ENCODE measurements at places on chromosomes 3 and 15.

DNA sequence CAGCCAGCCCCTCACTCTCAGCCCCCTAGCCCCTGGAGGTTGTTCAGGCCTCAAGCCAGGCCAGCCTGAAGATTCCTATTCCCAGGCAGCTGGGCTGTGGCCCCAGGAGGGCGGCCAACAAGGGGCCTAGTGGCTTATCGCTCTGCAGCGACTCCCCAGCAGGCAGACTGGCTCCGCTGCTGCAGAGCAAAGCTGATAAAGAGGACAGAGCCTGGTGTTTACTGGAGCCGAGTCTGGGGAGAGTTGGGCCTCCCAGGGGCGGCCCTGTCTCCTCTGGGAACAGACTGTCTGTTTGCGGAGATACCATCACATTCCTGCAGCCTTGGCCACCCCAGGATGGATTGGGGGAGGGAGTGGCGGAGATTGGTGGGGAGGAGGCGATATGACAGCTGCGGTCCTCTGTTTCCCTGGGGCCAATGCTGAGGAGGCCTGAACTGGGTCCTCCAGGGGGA, 22.4 kb upstream of the SMAD6 start:
- DNase-seq = no peak

DNA sequence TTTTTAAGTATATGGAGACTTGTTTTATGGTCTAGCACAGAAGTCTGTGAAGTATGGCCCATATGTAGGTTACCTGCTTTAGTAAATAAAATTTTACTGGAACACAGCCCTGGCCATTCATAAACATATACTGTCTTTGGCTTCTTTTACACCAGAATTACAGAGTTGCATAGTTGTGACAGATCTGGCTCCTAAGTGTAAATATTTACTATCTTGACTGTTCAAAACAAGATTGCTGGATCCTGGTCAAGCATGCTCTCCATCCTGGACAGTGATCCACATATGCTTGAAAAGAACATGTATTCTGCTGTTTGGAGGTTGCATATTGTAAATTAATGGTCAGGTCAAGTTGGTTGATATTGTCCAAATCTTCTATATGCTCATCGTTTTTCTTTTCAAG, 57.9 kb downstream of the STT3B start:
- no peak for DNase-seq

DNA sequence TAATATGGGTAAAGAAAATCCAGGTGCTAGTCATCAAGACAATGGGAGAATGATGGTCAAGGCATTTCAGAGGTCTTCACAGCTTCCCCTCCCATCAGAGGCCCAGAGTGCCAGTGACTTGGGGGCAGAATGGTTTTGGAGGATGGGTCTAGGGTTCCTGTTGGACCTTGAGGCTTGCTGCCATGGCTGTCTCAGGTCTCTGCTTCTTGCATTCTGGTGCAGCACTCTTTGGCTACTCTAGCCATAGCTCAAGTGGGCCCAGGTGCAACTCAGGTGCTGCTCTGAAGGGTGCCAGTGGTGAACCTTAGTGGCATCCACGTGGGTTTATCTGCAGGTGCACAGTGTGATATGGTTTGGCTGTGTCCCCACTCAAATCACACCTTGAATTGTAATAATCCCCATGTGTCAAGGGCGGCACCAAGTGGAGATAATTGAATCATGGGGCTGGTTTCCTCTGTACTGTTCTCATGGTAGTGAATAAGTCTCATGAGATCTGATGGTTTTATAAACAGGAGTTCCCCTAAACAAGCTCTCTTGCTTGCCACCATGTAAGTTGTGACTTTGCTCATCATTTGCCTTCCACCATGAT, 48.5 kb upstream of the PEX5L start:
- DNase-seq = no peak

DNA sequence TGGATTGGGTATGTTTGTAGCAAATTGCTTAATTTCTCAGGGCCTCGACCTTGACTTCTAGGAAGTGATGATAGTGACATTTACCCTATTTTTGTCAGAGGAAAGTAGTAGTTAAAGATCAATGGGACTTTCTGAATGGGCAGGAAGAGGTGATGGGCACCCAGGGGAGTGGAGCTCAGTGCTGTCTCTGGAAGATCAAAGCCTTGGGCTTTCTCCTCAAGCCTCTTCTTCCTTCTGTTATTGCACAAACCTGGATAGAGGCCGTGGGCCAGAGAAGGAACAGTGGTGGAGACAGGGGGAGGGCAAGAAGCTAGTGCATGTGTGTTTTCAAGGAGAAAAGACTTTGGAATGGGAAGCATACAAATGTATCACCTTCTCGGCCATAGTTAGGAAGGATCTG, 44.9 kb upstream of the EOMES start:
- no peak for DNase-seq

- DNase-seq = no peak
These were observed 14.3 kb downstream of the ALDH1A3 start for GRCh38 chr15:100893964-100894295.

- DNase-seq = no peak
These were observed 1570.1 kb downstream of the SI start for GRCh38 chr3:163508206-163508605.

- no peak for DNase-seq
These were observed 204.8 kb upstream of the ZPLD1 start for GRCh38 chr3:102230057-102230456.

DNA sequence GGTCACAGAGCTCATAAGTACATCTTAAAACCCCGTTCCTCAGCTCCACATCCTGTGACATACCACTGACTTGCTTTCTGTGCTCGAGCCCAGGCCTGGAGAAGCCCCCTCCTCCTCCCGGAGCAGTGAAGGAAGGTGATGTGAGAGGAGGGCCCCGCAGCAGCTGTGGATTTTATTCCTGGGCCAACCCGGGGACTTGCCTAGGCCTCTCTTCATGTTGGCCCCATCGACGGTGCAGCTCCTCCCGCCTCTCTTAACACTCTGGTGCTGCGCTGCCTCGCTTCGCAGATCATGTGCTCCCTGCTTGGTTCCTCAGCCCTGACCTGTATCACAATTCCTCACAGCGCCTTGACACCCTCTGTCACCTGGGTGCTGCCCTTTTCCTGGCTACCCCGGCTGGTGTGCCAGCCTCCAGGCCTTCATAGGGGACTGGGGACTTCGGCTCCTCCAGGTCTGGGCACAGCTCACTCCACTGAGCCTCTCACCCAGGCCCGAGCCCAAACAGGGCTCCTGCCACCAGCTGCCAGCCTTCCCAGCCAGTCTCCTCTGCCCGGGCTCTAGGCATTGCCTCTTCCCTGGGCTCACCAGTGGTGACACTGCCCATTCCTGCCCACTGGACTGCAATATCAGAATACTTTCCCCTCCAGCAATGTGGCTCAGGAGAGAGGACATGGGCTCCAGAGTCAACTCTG, 21.5 kb downstream of the MAGEF1 start:
- DNase-seq = no peak

DNA sequence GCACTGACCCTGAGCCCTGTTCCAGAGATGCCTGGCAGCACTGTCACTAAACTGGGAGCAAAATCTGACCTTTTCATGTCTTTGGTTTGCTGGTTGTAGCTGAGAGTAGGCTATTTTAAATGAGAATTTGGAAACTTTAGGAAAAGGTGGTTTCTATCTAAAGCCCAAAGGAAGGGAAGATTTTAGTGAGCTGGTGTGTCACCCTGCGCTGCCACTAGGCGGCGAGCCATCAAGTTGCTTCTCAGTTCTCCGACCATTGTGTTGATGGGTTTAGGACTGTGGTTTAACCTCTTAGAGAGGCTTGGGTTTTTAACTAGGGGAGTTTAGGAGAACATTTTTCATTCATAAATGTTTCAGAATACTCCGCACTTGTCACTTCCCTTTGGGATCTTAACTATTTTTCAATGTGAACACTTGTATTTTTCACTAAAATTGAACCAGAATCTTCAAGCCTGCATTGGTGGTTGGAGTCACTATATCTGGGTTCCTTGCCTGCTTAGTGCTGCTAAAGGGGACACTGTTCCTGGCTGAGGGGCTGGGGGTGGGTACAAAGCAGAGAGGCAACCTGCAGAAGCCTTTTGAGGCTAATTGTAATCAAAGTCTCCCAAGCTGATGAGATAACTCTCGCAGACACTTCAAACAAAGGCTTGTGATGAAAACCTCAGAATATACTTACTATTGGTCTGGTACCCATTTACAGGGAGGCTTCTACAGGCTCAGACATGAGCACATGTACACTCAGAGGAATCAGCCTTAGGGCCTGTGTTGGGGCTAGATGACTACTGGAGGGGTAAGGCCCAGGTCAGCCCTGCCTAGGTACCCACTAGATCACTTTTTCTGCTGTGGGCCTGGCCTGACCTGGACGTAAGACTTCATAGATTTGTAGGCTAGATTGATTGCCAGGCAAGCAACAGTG, 16.8 kb downstream of the EXOSC7 start:
- no peak for DNase-seq

GRCh38 chr15:45148076-45149059, 18.6 kb downstream of the DUOX1 start:
- no peak for DNase-seq

- DNase-seq = no peak
These were observed 242.6 kb upstream of the TPM1 start for GRCh38 chr15:62799919-62800318.

GRCh38 chr3:30258426-30259392, 347.7 kb upstream of the TGFBR2 start:
- DNase-seq = peak; percentile 64

- DNase-seq = no peak
These were observed 648.9 kb upstream of the GBE1 start for GRCh38 chr3:82410366-82410765.

DNA sequence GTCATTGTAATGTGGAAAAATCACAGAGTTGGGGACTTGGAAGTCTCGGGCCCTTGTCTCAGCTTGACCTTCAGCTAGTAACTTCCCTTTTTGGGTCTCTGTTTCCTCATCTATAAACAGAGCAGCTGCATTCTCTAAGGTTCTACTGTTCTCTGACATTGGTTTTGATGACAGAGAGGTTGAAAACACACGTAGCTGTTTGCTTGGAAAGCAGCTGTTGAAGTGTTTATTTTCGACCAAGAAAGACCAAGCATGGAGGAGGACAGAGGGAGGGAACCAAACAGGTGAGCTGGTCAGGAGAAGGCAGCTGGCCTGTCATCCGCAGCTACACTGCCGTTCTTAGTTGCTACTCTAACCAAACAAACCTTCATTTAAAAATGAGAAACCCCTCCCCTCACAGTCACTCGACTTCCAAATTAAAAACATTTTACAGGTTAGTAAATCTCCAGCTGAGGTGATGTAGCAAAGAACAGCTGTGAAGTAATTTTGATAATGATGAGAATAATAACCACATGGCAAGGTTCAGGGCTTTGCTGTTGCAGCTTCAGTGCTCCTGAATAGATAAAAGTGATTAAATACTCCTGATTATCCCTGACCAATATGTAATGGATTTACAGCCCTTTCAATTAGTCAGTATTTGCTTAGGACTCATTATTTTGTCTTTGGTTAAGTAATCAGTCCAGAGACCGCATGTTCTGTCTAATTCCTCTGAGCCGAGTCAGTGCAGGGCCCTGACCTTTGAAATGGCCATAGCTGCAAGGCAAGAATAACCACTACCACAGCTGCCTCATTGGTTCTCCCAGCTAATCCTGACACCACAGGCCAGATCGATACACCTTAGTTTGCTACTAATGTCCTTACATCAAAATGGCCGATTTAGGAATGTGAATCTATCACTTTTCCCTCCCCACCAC, 65.3 kb downstream of the MEIS2 start:
- DNase-seq = no peak

- no peak for DNase-seq
These were observed 331.4 kb upstream of the CCDC54 start for GRCh38 chr3:107045791-107046190.

GRCh38 chr15:52178765-52179164, 12.4 kb downstream of the GNB5 start:
- DNase-seq = no peak

DNA sequence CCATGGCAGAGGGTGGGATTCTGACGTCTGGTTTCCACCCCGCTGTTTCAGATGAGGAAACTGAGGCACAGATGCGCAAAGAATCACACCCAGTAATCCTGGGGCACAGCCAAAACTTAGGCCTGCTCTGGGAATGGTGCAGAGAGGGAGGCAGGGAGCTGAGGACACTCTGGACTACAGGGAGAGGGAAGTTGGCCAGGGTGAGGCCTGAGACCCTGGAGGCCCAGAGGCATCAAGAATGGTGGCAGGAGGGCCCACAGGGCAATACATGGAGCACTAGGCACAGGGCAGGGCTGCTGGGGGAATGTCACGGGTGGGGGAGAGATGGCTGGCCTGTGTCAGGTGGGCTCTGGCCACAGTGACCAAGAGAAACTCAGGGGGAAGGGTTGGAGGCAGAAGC, 63.6 kb downstream of the TLE3 start:
- no peak for DNase-seq

DNA sequence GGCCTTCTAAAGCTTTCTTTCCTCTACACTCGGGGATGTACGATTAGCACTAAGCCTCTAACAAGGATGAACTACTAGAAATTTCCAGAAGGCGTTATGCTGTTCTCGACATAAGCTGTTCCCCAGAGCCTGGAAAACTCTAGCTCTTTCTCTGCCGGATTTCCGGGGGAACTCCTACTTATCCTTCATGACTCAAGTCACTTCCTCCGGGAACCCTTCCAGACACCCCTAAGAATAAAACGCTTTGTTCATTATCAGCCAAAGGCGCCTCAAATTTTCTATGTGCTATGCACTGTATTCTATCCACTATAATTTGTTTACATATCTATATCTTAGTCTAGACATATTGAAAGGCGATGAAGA, 455 bp upstream of the SNAP23 start:
- DNase-seq = no peak

DNA sequence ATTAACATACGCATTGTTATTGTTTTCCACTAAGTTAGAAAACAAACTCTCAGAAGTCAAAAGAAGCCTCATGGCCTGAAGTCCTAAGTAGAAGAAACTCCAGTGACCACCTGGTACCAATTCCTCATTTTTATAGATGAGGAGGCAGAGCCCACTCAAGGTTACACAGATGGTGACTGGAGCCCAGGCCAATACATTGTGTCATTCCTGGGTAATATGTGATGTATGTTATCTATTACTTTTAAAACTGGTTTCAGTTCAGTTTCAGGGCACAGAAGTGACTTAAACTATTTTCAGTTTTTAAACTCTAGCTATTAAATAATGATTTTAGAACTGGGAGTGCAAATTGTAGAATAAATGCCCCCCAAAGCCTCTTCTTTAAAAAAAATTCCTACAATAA, 66.7 kb upstream of the STXBP5L start:
- DNase-seq = no peak

DNA sequence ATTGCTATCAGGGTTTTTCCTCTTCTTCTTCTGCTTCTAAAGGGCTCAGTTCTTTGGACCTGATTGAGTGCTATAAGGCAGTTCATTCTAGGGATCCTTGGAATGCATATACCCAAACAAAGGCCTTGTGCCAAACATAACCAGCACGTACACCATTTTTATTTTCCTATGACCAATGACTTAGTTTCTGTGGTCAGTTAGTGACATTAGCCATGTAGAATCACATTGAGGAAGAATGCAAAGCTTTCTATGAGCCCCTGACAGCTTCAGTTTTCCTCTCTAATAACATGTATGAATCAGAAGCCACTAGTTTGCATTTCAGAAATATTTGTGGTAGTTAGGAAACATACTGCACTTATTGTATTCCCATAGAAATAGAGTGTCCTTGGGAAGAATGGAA, 240.0 kb downstream of the THRB start:
- DNase-seq = no peak

GRCh38 chr3:197953881-197954280, 3.9 kb downstream of the RPL35A start:
- DNase-seq = no peak

- DNase-seq = no peak
These were observed 27.0 kb upstream of the CAPN3 start for GRCh38 chr15:42332331-42332730.

Measured in NCI-H2227 treated with DMSO at 0.1 percent for 48 hours (cell line).